ENCODE measurements at places on chromosomes 3 and 15. TPM values are rescaled to one million over a fixed set of nuclear protein-coding genes. Genes with fewer than 3 reads are reported as not detected.
A peak's percentile ranks its signal among the peaks of the same experiment; 100 is the strongest.

The PLA2G4B gene
- total RNA-seq = 17.0 TPM

The TTC23 gene
- 1.6 TPM for total RNA-seq

DNA sequence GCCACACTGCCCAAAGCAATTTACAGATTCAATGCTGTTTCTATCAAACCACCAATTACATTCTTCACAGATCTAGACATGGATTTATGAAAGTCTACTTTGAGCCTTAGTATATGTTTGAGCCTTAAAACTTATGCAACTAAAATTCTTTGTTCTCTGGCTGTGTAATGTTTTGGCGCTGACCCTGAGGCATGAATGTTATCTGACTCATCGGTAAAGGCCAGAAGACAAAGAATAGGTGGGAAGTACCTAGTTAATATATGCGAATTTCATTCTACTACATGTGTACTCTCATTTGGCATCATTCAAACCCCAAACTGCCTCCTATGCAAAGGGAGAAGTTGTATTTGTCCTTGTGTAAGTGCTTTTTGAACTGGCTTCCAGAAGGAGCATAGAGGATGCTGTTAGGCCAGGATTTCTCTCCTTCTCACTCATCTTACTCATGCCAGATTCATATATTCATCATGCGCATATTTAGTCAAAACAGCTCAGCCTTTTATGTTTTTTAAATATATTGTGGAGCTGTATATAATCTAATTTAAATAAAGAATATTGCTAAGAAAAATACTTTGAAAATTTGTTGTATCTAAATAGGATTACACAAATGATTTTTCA, 204.2 kb downstream of the NFKBIZ start:
- DNase-seq = no peak
- H3K4me1 ChIP-seq = peaks cover 16% of the 10 kb centered on the region
- no peak overlapping the region for H3K27ac ChIP-seq
- H3K36me3 ChIP-seq = peaks cover 17% of the 10 kb centered on the region

GRCh38 chr15:38864122-38864521, 299.5 kb upstream of the RASGRP1 start:
- H3K27me3 ChIP-seq = peaks cover 10% of the 10 kb centered on the region
- H3K36me3 ChIP-seq = no peaks in the 10 kb centered on the region
- DNase-seq = no peak

The PTPRG gene
- total RNA-seq = not detected

GRCh38 chr15:66095871-66096687, 157.5 kb downstream of the MEGF11 start:
- no peaks in the 10 kb centered on the region for H3K4me1 ChIP-seq
- no peak for DNase-seq
- H3K4me3 ChIP-seq = no peak overlapping the region
- peaks cover 6% of the 10 kb centered on the region for H3K27me3 ChIP-seq

GRCh38 chr15:59150185-59150584, 45.2 kb downstream of the CCNB2 start:
- no peak for DNase-seq
- no peak overlapping the region for H3K4me3 ChIP-seq
- no peaks in the 10 kb centered on the region for H3K27me3 ChIP-seq
- no peak overlapping the region for H3K27ac ChIP-seq

GRCh38 chr3:9664119-9664751, 14.9 kb downstream of the MTMR14 start:
- no peaks in the 10 kb centered on the region for H3K27me3 ChIP-seq
- DNase-seq = no peak
- H3K36me3 ChIP-seq = peaks cover 58% of the 10 kb centered on the region
- H3K27ac ChIP-seq = no peak overlapping the region
- peaks cover 3% of the 10 kb centered on the region for H3K4me1 ChIP-seq
- H3K4me3 ChIP-seq = no peak overlapping the region

The TMEM158 gene
- total RNA-seq = 0.54 TPM

The COL8A1 gene
- total RNA-seq = 0.07 TPM

- peaks cover 47% of the 10 kb centered on the region for H3K4me1 ChIP-seq
- H3K27ac ChIP-seq = peak overlapping the region; percentile 43
- no peaks in the 10 kb centered on the region for H3K36me3 ChIP-seq
- no peaks in the 10 kb centered on the region for H3K27me3 ChIP-seq
These were observed 9.0 kb upstream of the CD47 start for GRCh38 chr3:108099679-108100428.

The CCDC33 gene
- total RNA-seq = not detected

The HCLS1 gene
- total RNA-seq = 350 TPM

DNA sequence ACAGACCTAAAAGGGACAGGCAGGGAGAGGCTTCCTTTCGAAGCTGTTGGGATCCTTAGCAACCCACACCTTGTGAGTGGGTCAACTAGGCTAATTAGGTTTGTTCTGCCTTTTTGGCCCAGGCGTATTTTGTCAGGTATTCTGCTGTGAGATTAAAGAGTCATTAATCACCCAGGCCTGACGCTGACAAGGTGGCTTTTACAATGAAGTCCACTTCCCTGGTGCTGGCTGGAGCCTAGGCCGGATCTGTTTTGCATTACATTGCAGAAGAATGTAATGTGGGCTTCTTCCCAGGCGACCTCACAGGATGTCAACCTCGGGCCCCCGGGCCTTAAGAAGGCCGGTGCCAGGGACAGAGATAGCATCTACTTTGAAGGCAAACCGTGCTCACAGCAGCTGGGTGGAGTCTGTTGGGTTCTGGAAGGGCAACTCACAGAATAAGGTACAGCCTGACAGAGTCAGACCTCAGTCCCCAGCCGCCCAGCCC, 76.9 kb downstream of the HES1 start:
- no peak for DNase-seq
- peaks cover 5% of the 10 kb centered on the region for H3K27me3 ChIP-seq
- peaks cover 3% of the 10 kb centered on the region for H3K4me1 ChIP-seq
- no peak overlapping the region for H3K4me3 ChIP-seq
- H3K36me3 ChIP-seq = no peaks in the 10 kb centered on the region

GRCh38 chr3:143585720-143586456, 262.4 kb downstream of the SLC9A9 start:
- H3K27me3 ChIP-seq = no peaks in the 10 kb centered on the region
- H3K27ac ChIP-seq = no peak overlapping the region
- peaks cover 2% of the 10 kb centered on the region for H3K36me3 ChIP-seq

DNA sequence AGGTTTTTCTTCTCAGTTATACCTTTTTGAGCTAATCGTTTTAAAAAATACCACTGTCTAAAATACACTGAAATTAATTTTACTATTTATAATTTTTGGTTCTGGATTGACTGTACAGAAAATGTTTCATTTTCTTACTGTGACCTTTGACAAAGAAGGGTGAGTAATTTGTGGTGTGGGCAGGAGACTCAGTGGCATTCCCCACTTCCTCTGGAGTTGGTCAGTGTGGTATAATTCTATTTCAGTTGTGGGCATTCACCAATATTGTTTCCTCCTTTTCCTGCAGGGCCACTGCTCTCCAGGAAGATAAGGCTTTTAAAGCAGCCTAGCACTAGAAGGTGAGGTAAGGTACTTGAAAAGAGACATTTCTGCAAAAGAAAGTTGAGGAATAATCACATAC, 6.5 kb downstream of the DAG1 start:
- DNase-seq = peak; percentile 40
- H3K36me3 ChIP-seq = peaks cover 39% of the 10 kb centered on the region
- peak overlapping the region; percentile 31 for H3K27ac ChIP-seq
- peaks cover 25% of the 10 kb centered on the region for H3K4me1 ChIP-seq
- no peaks in the 10 kb centered on the region for H3K27me3 ChIP-seq
- H3K4me3 ChIP-seq = no peak overlapping the region

GRCh38 chr3:126414406-126414805, 19.7 kb downstream of the CFAP100 start:
- H3K27ac ChIP-seq = no peak overlapping the region
- H3K4me1 ChIP-seq = no peaks in the 10 kb centered on the region
- peaks cover 13% of the 10 kb centered on the region for H3K27me3 ChIP-seq
- DNase-seq = no peak
- H3K4me3 ChIP-seq = no peak overlapping the region
- no peaks in the 10 kb centered on the region for H3K36me3 ChIP-seq

- H3K36me3 ChIP-seq = no peaks in the 10 kb centered on the region
- H3K4me3 ChIP-seq = no peak overlapping the region
- no peaks in the 10 kb centered on the region for H3K4me1 ChIP-seq
These were observed 27.2 kb upstream of the PLSCR4 start for GRCh38 chr3:146277953-146278631.

GRCh38 chr15:77831986-77832385, 199.3 kb upstream of the LINGO1 start:
- no peak for DNase-seq
- no peaks in the 10 kb centered on the region for H3K36me3 ChIP-seq
- no peak overlapping the region for H3K4me3 ChIP-seq
- no peak overlapping the region for H3K27ac ChIP-seq

The DLL4 gene
- total RNA-seq = not detected

DNA sequence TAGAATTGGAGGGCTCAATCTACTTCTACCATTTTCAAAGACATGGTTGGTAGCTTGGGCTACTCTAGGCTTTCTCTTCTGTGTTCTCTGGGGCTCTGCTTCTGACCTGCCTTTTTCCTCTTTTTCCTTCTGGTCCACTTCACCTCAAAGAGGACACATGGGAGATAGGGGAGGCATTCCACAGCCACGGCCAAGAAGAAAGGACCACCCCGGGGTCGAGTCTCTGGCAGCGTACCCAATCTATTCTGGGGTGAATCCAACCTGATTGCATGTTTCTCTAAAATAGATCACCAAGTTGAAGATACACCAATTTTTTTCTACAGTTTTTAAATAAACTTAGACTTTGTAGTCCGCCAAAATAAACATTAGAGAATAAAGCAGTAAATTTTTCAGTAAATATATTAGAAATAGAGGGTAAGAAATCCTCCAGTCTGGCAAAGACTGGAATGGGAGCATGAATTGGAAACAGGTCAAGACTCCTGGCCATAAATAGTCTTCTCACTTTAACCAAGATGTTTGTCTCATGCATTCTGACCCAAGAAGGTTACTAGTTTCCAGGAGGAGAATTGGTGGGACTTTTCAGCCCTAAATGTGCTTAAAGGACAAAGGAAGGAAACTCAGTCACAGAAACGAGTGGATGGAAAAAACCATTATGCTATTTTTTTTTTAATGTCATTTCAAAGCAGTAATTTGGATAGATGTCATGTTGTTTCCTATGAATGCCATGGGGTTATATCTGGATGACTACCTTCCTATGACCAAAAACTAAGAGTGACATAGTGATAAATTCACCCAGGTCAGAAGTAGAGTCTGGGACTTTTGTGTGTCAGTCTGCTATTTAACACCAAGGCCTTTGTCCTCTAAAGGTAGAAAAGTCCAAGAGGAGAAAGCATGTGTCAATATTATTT, 71.3 kb upstream of the PHLDB2 start:
- H3K4me1 ChIP-seq = no peaks in the 10 kb centered on the region
- H3K36me3 ChIP-seq = no peaks in the 10 kb centered on the region
- H3K4me3 ChIP-seq = no peak overlapping the region
- no peaks in the 10 kb centered on the region for H3K27me3 ChIP-seq
- no peak overlapping the region for H3K27ac ChIP-seq

GRCh38 chr3:11662392-11662990, 18.8 kb upstream of the VGLL4 start:
- no peaks in the 10 kb centered on the region for H3K27me3 ChIP-seq
- no peak overlapping the region for H3K4me3 ChIP-seq
- no peaks in the 10 kb centered on the region for H3K36me3 ChIP-seq
- no peak overlapping the region for H3K27ac ChIP-seq

- no peak overlapping the region for H3K4me3 ChIP-seq
- no peak for DNase-seq
- peaks cover 60% of the 10 kb centered on the region for H3K36me3 ChIP-seq
- no peaks in the 10 kb centered on the region for H3K27me3 ChIP-seq
These were observed 33.5 kb downstream of the FAM98B start for GRCh38 chr15:38487378-38487777.

DNA sequence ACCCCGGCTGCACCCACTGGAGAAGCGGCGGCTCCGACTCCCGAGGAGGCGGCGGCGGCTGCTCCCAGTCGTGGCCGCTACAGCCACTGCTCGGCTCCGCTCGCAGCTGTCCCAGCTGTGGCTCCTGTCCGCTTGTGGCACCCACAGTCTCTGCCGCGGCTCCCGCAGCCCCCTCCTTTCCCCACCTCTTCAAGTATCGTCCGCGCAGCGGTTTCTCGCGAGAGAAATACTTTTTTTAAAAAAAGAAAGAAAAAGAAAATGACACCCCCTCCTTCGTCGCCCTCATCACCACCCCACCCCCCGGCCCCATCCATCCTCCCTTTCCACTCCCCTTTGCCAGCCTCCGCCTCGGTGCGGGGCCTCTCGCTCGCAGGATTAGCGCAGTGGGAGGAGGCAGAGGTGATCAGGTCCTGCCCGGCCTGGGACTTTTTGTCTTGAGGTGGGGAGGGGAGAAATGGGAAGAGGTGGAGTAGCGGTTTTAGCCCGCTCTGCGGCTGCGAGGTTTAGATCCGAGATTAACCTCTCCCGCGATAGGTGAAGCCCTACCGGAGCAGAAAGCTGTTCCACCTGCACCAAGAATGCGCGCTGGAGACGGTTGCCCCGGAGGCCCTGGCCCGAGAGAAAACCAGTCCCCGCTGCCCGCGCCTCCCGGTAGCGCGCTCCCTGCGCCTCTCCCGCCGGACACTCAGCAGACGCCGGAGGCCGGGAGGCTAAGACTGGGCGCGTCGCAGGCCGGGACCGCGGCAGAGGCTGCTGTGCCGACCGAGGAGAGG, at the start of gene FBN1:
TSS of gene FBN1 (minus strand) at position 152 of the 773 bp plus-strand sequence. CDS start 940 bp downstream, outside the sequence.
- peak; percentile 38 for DNase-seq
- H3K27ac ChIP-seq = no peak within 1 kb of the TSS
- no peaks in the 10 kb centered on the region for H3K36me3 ChIP-seq
- peak within 1 kb of the TSS; percentile 72 for H3K4me3 ChIP-seq
- H3K27me3 ChIP-seq = peaks cover 54% of the 10 kb centered on the region
- H3K4me1 ChIP-seq = peaks cover 10% of the 10 kb centered on the region

DNA sequence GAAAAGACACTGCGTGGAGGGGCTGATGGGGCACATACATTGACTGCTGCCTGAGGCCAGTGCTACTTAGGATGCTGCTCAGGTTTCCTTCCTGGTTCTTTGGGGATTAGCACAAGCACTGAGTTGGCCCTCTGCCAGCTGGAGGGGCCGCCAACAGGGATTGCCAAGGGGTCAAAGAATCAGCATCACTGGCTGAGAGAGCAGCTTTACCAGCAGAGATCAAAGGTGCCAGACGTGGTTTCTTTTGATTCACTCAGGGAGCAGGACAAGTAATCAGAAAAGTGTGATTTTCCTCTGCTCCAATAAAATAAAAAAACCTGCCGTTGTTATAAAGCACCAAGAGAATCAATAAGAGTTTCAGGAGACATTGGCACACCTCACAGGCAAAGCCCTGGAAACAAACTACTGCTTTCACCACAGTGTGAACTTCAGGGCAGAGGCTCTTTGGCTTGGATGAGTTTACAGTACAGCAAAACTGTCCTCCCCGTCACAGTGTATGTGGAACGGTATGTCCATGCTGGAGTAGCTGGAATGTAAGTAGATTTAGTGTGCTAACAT, 45.8 kb upstream of the FSIP1 start:
- H3K27ac ChIP-seq = no peak overlapping the region
- H3K4me3 ChIP-seq = no peak overlapping the region
- DNase-seq = no peak
- H3K27me3 ChIP-seq = peaks cover 45% of the 10 kb centered on the region

GRCh38 chr15:29819979-29820378, 2.3 kb downstream of the TJP1 start:
- H3K27ac ChIP-seq = no peak overlapping the region
- no peak for DNase-seq
- H3K36me3 ChIP-seq = peaks cover 10% of the 10 kb centered on the region

GRCh38 chr15:60510006-60510405, 31.1 kb upstream of the ICE2 start:
- H3K27me3 ChIP-seq = no peaks in the 10 kb centered on the region
